ENCODE measurements at places on chromosomes 4 and X.

DNA sequence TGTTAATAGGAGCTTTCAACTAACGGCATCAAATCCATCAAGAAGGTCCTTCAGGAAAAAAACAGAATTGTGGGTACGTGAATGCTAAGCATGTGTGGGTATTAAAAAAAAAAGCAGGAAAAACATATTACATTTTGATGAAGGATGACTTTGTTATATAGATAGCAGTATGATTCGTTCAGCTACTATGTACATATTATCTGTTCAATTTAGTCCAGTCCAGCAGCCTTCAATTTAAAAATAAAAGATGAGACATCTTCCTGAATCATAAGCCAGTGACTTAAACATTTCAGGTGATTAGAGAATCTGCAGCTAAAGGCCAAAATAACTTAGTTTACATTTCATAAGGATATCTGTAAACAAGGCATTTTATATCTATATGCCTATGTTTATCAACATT, 63.4 kb downstream of the LCORL start:
- DNase-seq = no peak

DNA sequence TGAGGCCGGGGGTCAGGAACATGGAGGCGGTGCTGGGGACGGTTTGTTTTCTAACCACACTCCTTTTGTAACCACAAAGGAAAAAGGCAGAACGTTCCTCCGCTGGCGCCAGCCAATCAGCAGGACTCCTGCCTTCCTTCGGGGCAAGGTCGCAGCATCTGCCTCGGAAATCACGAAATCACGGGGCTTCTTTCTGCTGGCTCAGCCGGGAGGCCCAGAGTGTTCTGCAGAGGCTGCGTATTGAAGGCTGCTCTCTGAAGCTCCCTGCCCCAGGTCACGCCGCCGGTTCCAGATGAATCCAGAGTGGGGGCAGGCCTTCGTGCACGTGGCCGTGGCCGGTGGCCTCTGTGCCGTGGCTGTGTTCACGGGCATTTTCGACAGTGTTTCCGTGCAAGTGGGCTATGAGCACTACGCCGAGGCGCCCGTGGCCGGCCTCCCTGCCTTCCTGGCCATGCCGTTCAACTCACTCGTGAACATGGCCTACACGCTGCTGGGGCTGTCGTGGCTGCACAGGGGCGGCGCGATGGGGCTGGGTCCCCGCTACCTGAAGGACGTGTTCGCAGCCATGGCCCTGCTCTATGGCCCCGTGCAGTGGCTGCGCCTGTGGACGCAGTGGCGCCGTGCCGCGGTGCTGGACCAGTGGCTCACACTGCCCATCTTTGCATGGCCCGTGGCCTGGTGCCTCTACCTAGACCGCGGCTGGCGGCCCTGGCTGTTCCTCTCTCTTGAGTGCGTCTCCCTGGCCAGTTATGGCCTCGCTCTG, 9.4 kb downstream of the TMEM187 start:
- DNase-seq = peak; percentile 60

GRCh38 chrX:153474718-153475117, 4.3 kb upstream of the HAUS7 start:
- DNase-seq = peak; percentile 66

DNA sequence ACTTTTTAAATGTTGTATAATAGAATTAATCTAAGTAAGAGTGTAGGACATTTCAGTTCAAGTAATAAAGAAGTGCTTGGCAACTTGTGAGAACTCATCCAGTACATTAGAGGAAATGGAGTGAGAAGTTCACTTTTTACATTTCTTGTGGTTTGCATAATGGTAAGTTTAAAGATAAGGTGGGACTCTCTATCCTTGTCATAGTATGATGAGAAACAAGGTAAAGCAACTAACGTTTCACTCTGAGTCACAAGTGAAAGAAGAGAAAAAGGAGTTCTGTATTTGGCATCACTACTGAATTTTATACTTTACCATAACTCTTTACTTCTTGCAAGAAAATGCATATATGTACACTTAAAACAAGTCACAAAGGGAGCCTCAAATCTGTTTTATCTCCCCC, 219.4 kb downstream of the SLC4A4 start:
- DNase-seq = no peak

- no peak for DNase-seq
Measured at GRCh38 chr4:687048-687970, 1.6 kb downstream of the SLC49A3 start.

DNA sequence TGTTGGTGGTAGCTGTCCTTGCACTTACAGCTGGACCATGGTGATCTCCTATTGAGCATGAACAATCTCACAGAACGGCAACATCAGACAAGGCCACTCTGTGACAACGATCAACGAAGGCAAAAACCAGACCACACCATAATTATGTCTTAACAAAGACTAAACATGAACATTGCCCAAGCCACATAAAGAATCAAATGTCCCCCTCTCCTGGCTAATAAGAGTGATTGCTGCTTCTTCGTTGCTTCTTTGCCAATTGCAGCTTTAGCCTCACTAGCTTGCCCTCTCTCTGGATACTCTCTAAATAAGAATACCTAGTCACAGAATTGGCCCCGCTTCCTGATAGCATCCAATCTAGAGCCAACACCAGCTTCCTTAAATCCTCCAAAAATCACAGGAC, 41.5 kb upstream of the PGRMC1 start:
- no peak for DNase-seq

DNA sequence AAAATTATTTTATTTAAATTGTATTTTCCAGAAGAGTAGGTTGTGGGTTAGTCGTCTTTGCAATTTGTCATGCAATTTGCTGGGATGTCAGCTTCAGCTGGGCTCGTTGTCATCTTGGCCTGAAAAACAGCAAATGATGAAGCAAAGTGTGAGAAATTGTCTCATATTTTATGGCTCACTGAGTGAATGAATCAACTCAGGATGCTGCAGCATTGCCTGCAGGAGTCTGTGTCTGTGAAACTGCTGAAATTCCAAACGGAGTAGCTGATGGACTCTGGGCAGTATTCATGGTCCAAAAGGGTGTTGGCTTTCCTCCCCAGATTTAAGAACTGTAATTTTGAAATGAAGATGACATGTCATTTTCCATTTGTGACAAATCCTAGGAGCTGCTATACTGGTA, 37.2 kb downstream of the CXCL8 start:
- no peak for DNase-seq

DNA sequence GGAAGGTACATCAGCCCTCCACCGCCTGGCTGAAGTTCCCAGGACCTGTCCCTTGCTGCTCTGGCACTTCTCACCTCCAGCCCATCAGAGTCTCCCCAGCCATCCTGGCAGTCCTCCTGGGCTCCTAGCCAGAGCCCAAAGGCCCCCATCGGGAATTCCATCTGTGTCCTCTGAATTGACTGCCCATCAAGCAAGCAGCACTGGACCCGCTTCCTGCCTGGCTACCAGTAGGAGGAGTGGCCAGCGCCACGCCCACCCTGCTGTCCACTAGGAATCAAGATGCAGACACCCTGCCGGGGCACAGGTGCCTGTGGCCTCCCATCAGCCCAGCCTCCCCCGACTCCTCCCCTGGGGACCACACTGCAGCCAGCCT, 47.2 kb downstream of the C4orf50 start:
- DNase-seq = no peak

Data from activated CD4-positive, alpha-beta T cell treated with anti-CD3 and anti-CD28 coated beads for 4 hours (primary cell).